ENCODE measurements at places on chromosomes 12 and 14. TPM values are rescaled to one million over a fixed set of nuclear protein-coding genes. Genes with fewer than 3 reads are reported as not detected.

Gene NTS
- total RNA-seq, result not detected

Gene CAPS2
- 0.27 TPM for total RNA-seq

Gene USP44
- 0.44 TPM for total RNA-seq

Gene MDM2
- 219 TPM for total RNA-seq

Measured in mammary microvascular endothelial cell (primary cell).